ENCODE measurements at places on chromosomes 7 and 10. TPM values are rescaled to one million over a fixed set of nuclear protein-coding genes. Genes with fewer than 3 reads are reported as not detected.

The NKX1-2 gene
- total RNA-seq: not detected

GRCh38 chr10:102744374-102745051 is 765 bp downstream of the WBP1L start:
- peak; percentile 79 for DNase-seq

GRCh38 chr7:141073173-141073640 is 657 bp upstream of the TMEM178B start:
- DNase-seq: no peak

DNA sequence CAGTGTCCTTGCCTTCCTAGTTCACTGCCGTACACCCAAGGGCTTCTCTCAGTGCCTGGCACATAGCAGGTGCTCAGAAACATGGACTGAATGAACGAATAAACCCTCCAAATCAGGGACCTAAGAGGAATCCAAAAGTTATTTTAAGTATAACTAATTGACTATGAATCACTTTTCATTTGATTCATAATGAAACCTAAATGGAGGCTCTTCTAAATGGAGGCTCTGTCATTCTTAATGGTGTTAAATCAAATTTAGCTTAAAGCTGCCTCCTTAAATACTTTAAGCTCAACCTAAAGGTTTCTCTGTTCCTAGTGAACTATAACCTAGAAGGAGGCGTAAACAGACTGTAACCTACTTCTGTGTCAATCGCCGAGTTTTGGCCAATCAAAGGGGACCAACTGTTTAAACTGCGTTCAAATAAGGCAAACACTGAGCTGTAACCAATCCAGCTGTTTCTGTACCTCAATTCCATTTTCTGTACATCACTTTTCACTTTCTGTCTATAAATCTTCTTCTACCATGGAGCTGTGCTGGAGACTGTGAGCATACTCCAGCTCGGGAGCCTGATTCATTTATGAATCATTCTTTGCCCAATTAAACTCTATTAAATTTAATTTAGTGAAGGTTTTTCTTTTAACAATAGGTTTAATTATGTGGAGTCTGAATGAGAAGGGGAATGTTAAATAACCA is 11.0 kb downstream of the PYROXD2 start:
- no peak for DNase-seq

- DNase-seq: no peak
Observed at GRCh38 chr7:149869867-149870266, 3.9 kb upstream of the ATP6V0E2 start.

- DNase-seq: no peak
Observed at GRCh38 chr7:44348851-44349781, 23.7 kb upstream of the CAMK2B start.

DNA sequence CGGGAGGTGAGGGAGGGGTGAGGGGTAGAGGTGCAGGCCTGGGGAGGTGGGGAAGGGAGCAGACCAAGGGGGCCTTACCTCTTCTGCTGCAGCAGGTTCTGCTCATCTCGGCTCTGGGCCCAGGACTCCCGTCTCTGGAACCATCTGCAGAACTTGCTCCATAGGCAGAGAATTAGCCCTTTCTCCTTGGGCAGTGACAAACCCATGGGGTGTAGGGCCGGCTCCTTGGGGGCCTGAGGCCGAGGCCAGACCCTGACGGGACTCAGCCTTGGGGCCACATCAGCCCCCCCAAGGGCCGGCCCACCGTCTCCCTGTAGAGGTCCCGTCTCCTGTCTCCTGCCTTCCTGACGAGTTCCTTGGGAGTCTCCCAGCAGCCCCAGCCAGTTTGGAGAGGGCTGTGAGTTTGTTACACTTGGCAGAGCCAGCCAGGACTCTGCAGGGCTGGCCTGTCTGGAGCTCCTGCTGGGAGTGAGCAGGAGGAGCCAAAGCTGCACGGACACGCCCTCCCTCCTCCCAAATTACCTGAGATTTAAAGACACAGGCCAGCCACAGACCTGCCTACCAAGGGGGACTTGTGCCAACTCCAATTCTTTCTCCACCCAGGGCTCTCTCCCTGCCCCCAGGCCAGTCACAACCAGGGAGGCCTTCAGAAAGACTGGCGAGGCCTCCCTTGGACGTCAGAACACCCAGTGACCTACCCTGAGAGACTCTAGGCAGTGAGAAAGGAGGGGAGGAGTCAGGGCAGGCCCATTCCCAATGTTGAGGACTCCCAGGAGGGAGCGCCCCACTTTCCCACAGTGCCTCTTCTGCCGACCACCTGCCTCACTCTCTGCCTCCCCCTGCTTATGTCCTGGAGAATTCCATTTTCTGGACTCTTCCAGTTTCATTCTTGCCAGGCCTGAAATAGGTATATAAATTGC is at the start of gene TRPV6:
TRPV6 (minus strand) TSS at position 435 of the 920 bp plus-strand sequence.
- no peak for DNase-seq

GRCh38 chr7:129782818-129783583 is 169.8 kb downstream of the UBE2H start:
- DNase-seq: no peak

DNA sequence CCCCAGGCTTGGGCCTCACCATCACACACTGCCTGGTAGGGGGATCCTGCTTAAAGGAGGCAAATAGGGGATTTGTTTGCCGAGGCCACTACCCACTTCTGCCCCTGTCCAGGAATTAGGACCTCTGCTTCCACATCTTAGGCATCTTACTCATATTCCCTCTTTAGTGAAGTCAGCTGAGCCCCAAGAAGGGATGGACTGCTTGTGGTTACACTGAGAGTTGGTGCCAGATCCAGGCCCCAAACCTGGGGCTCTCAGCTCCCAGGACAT is 1.6 kb upstream of the GPRIN2 start:
- no peak for DNase-seq

GRCh38 chr7:19145434-19146115 is 354 bp upstream of the FERD3L start:
- no peak for DNase-seq

DNA sequence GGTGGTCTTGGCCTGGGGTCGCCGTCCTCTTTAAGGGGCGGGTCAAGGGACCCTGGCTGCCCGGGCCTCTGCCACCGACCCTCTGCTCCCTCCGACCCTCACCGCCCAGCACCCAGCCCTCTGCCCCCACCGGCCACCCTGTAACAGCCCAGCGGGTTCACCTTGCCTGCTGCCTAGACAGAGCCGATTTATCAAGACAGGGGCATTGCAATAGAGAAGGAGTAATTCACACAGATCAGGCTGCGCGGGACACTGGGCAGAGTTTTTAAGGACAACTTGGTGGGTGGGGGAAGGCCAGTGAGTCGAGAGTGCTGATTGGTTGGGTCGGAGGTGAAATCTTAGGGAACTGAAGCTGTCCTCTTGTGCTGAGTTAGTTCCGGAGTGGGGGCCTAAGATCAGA is 779 bp upstream of the ADCK2 start:
- no peak for DNase-seq

- peak; percentile 82 for DNase-seq
Observed at GRCh38 chr10:102652170-102652916, 8.1 kb downstream of the TRIM8 start.

GRCh38 chr7:131603932-131604331 is 47.5 kb upstream of the PODXL start:
- no peak for DNase-seq

The STEAP4 gene
- total RNA-seq: not detected

DNA sequence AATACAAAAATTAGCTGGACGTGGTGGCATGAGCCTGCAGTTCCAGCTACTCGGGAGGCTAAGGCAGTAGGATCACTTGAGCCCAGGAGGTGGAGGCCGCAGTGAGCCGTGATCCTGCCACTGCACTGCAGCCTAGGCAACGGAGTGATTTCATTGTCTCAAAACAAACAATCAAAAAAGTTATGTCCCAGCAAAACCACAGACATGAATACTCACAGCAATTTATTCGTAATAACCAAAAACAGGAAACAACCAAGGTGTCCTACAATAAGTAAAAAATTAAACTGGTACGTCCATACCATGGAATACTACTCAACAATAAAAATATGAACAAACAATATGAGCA is 11.6 kb upstream of the CYTH3 start:
- DNase-seq: peak; percentile 9

The GPR158 gene
- not detected for total RNA-seq

The MGAM2 gene
- total RNA-seq: not detected

DNA sequence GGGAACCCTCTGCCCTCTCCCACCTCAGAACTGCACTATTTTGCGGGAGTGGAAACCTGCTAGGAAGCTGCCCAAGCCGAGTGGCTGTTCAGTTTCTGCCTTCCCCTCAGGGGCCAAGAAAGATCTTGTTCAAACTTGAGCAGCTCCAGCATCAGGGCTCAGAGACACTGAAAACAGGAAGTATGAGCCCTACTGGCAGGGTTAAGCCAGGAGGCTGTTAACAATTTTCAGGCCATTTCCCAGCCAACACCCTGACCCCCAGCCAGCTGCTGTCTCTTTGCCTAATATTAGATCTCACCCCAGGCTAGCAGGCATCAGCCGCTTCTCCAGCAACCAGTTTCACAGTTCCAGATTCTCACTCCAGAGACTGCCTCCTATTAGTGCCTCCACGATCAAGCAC is 9.2 kb downstream of the PLAU start:
- peak; percentile 71 for DNase-seq

All from Karpas-422 (cell line).